Daoy (cell line): ENCODE measurements at places on chromosomes 3 and 15. TPM values are rescaled to one million over a fixed set of nuclear protein-coding genes. Genes with fewer than 3 reads are reported as not detected.

DNA sequence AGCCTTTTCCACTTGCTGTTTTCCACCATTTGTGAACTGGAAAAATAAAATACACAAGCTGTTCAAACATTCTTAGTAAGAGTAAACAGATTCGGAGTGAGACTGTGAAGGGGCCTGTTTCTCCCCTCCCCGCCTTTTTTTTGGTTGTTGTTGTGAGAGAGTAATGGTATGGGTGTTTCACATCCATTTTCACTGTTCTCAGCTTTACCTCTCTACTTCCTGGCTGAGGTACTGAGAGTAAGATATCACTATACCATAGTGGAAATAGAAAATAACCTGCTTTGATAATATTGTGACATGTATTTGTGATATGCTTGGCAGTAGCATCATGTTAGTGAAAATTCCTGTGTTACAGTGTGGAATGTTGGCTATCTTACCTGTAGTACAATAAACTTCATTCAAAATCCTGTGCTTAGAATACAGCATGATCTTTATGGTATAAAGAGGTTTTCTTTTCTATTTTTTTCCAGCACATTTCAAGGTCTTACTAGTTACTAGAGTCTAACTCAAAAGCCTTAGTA is 12.0 kb downstream of the CNTN4 start:
- DNase-seq = no peak

DNA sequence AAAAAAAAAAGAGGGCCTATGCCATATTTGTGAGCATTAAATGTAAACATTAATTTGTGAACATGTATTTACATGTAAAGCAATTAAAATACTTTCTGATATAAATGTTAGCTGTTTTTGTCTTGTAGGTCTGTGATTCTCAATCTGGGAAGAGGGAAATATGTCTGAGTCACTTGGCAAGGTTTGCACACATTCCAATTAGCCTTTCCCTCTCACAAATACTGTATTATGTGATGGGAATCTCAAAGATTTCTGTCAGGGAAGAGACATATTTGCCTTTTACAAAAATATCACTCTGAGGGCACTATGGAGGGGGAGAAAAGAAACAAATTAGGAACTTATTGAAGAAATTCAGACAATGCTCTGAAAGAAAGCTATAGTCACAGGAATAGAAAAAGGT is 483.6 kb downstream of the GBE1 start:
- DNase-seq = no peak

GRCh38 chr15:86163816-86164215 is 84.1 kb downstream of the AGBL1 start:
- DNase-seq = no peak

DNA sequence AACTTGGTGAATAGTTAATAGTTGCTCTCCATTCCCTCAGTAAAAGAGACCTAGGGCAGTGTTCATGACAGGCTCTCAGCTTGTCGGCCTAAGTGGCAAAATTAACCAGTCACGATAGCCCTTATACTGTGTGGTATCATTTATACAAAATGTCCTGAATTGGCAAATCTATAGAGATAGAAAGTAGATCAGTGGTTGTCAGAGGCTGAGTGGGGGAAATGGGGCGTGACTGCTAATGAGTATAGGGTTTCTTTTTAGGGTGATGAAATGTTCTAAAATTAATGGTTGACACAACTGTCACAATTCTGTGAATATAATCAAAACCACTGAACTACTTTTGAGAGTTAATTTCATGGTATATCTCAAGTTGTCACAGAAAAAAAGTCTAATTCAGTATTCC is 20.9 kb downstream of the ARIH1 start:
- DNase-seq = no peak

- DNase-seq = peak; percentile 34
Observed at GRCh38 chr3:69791106-69791505, 51.8 kb downstream of the MITF start.

DNA sequence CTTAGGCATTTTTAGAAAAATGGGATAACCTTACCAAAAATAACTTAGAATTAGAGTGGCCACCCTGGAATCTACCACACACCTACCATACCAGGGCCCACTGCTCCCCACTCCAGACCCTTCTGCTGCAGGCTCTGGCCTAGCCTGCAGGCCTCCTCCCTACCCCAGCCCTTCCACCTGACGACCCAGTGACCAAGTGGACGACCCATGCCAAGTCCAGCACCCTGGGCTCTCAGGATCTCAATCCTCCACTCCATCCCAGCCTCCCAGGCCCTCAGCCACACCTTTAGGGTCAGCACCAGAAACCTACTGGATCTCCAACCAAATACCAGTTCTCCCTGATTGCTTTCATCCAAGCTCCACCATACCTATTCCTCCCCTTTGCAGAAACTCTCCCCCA is 145.8 kb downstream of the TPRA1 start:
- DNase-seq = no peak

DNA sequence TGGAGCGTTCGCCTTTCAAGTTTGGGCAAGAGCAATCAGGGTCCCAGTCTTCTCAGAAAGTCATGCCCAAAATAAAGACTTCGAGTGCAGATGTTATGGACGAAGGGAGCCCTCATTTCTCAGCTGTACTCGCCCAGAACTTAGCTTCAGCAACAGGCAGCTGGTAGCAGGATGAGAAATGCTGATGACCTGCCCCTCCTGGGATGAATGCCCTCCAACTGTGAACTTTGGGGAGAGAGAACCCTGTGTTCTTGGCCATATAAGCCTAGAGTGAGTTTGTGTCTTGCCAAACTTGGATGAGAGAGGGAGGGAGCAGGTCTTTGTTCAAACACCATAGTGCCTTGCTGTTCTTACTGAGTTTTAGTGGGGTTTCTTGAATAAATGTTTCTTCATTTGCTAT is 400.3 kb downstream of the LRTM1 start:
- DNase-seq = no peak

- no peak for DNase-seq
Observed at GRCh38 chr3:362681-363338, 166.2 kb downstream of the CHL1 start.

DNA sequence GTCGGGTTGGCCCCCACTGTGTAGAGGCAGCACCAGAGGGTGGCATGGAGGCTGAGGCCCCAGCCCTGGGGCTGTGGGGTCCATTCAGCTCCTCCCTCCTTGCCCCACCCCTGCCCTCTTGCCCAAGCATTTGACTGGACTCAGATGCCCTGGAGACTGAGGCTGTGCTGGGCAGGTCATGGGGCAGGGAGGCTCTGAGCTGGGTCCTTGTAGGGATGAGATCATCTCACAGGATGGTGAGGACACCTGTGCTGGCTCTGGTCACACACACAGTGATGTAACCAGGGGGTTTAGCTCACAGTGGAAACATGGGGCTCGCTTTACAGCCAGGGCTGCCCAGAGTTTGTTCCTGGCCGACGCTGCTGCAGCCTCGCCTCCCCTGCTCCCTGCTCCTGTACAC is 17.8 kb downstream of the ALPK3 start:
- DNase-seq = no peak

- DNase-seq = no peak
Observed at GRCh38 chr3:42999212-42999611, 20.1 kb downstream of the GASK1A start.

- DNase-seq = no peak
Observed at GRCh38 chr3:105539897-105540296, 173.2 kb downstream of the ALCAM start.

DNA sequence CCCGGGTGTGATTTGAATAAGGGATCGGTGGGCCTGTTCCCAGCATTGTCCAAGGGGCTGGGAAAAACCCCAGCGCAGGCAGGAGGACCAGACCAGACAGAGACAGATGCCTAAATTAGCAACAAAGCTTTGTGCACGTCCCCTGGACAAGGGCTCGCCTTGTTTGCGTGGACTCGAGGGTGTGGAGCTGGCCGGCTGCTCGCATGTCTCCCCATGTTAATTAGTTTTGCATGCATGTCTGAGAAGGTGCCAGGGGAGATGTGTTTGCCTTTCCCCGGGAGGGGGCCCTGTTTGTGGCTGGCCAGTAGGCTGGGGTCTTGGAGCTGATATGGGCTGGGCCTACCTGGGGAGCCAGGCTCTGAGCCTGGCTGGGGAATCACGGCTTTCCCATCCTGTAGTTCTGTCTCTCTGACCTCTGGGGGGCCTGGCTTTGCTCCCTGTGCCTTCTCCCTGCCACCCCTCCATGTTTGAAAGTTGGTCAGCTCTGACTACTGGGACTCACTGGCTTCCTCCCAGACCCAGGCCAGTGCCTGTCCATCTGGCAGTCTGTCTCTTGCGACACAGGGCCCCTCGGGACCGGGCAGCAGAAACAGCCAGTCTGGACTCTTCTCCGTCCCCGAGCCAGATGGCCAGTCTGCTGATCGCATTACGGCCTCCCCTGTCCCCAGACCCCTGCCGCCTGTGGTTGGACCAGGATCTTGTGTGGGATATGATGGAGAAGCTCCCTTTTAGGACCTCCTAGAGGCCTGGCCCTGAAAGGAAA is 55.4 kb upstream of the POLG start:
- no peak for DNase-seq

- DNase-seq = no peak
Observed at GRCh38 chr3:155643581-155644165, 101.2 kb downstream of the PLCH1 start.

DNA sequence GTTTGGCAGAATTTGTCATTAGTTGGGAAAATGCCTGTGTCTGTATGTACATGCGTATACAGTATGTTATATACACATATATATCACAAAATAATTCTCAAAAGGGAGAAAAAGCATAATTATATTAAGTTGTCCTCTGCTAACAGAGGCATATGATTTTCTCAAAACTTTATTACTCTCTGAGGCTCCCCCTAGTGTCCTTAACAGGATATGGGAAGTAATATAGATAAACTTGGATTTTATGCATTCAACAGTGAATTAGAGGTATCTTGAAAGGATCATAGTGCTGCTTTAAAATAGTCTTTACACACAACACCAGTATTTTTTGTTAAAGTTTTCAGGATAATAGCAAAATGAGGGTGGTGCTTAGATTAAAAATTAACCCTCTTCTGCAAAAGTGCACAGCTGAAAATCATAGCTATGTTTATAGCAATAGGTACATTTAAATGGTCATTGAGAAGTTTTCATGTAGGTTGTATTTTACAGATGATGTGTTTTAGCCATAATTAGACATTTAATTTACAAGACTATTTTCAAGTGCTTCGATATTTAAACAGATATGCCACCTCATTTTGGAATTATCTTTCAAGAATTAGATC is 454.0 kb upstream of the ROBO2 start:
- DNase-seq = no peak

GRCh38 chr3:191221638-191222037 is 22.6 kb downstream of the OSTN start:
- DNase-seq = no peak

- DNase-seq = no peak
Observed at GRCh38 chr3:11651900-11652299, 8.2 kb upstream of the VGLL4 start.

GJD2 gene
- total RNA-seq = not detected in 2 replicates

PRTG gene
- 0.63 and 2.9 TPM in 2 replicates for total RNA-seq

CRTAP gene
- total RNA-seq = 72.1 and 83.0 TPM in 2 replicates

ACTRT3 gene
- total RNA-seq = not detected in 2 replicates

XXYLT1 gene
- 20.9 and 28.7 TPM in 2 replicates for total RNA-seq

GOLGA6L9 gene
- 2.0 and 2.1 TPM in 2 replicates for total RNA-seq

RAD51 gene
- total RNA-seq = 17.9 and 18.7 TPM in 2 replicates

EFL1 gene
- 21.6 and 37.9 TPM in 2 replicates for total RNA-seq
